Activated T-helper 1 cell treated with anti-CD3 and anti-CD28 coated beads, Interleukin-12 subunit alpha, Interleukin-12 subunit beta, Interleukin-2, Interleukin-4 antibody, amounts not matched to agents 30 ng/mL and 10 ng/mL and 1 ng/mL, durations not matched to agents 14 hours and 24 hours and 36 hours (primary cell): ENCODE measurements at places on chromosomes 3 and 15.

DNA sequence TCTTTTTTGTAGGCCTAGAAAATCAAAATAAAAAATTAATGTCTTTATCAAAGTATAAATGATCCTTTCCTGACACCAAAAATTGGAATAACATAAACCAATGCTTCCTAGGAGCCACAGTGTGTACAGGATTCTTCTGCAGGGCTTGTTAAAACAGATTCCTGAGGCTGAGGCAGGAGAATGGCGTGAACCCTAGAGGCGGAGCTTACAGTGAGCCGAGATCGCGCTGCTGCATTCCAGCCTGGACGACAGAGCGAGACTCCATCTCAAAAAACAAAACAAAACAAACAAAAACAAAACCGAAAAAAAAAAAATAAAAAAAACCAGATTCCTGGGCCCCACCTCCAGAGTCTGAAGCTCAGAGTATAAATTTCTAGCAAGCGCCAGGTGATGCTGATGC is 78.0 kb downstream of the PEX5L start:
- no peak for DNase-seq

- no peak for DNase-seq
Observed at GRCh38 chr3:152155246-152156020, 113.3 kb upstream of the MBNL1 start.

DNA sequence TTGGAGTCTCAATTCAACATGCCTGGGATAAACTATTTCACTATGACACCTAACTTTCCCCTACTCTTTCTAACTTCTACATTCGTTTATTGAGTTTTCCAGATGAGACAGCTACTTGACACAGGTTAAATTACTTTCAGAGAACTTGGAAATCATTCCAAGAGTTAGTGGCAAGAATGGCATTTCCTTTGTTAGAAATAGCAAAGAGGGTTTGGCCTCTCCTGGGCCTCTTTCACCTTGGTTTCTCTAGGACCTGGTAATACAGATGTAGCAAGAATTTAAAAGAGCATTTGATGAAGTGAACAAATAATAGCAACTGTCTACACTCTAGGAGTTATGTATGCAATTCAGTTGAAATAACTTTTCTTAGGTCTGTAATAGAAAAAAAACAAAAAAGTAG is 748.9 kb downstream of the MECOM start:
- DNase-seq = no peak

GRCh38 chr3:27910456-27910855 is 188.3 kb upstream of the EOMES start:
- no peak for DNase-seq

DNA sequence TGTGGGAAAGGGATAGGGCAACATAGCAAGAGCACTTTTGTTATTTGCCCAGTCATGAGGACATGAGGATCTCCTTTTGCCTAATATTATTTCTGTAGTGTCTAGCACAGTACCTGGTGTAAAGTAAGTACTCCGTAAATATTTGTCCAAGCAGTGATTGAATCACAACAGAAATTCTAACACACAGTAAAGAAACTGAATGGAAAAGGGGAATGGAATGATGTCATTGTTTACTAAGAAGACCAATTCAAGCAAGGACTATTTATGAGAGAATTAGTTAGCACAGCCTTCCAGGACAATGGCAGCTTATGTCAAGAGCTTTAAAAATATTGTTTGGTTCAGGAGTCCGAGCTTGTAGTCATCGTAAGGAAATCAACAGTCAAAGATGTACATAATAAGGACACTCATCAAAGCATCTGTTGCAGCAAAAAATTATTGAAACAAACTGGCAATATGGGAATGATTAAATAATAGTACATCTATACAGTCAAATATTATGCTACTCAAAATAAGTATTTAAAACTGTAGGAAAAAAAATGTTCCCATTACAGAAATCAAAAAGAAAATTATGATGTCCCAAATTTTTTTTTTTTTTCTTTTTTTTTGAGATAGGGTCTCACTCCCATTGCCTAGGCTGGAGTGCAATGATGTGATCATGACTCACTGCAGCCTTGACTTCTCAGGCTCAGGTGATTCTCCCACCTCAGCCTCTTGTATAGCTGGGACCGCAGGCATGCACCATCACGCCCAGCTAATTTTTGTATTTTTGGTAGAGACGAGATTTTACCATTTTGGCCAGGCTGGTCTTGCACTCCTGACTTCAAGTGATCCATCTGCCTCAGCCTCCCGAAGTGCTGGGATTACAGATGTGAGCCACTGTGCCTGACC is 17.9 kb downstream of the CAPN7 start:
- DNase-seq = no peak

DNA sequence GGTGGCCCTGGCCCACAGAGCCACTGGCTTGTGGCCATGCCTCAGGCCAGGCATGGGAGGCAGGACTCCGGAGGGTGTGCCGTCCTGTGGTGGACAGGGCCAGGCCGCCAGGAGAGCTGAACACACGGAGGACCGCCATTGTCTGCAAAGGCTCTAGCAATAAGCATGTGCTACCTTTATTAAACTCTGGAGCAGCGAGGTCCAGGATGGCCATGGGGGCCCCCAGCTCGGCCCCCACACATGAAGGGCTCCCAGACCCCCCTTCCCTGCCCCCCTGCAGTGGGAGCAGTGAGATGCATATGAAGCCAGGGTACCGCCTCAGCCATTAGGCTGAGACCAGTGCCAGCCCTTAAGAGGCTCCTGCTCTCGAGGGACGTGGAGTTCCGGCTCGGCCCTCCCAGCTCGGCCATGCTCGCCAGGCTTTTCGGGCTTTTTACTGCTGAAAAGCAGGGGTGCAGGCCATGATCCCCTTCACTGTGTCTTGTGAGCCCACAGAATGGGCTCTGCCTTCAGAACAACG is 2.7 kb downstream of the AMIGO3 start:
- DNase-seq = no peak

DNA sequence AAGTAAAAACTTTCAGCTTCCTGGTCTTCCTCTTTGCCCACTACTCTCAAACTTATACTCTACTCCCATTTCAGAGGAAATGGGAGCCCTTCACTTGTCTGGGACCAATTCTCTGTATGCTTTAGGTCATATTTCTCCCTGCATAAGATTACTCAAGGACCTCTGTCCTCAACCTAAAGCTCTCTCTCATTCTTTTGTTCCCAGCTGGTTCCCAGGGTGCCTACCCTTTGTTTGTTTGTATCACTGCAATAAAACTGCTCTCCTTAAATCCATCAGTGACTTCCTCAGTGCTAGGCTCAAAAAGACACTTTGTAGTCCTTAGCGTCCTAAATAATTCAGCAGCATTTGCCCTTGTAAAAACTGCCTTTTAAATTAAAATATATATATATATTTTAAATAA is 2.9 kb downstream of the NGRN start:
- DNase-seq = no peak

DNA sequence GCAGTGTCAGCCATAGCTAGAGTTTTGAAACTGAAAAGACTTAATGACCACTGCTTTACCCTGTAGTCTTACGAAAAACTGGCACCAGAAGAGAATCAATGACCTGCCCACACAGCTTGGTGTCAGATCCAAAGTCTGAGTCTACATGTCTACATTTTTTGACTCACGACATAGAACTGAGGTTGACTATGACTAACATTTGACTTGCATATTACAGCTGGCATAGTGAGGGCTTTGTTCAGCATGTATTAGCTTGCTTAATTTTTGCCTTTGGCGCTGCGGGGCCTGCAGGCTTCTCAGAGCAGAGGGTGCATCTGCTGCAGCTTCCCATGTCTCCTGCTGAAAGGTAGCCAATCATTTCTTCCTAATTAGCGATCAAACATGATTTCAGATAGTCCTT is 167.0 kb downstream of the EBLN2 start:
- no peak for DNase-seq

DNA sequence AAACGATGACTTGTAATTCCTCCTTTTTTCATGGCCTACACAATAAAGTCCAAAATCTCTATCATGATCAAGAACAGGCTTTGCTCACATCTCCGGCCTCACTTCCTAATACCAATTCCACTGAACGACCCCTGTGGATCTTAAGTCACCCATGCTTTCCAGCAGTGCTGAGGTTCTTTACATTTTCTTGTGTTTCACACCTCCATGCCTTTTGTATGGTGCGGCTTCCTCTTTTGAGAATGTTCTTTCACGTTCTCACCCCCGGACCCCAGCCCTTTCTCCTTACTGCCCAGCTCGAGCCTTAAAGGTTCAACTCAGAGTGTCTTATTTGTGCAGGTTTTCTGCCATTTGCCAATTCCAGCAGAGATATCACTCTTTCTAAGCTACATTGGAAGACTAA is 70.1 kb downstream of the CSNK1G1 start:
- DNase-seq = no peak
